ENCODE measurements at places on chromosomes 2 and 18.
A peak's percentile ranks its signal among the peaks of the same experiment; 100 is the strongest.

GRCh38 chr2:127512362-127512761, 13.9 kb downstream of the IWS1 start:
- no peak for DNase-seq

DNA sequence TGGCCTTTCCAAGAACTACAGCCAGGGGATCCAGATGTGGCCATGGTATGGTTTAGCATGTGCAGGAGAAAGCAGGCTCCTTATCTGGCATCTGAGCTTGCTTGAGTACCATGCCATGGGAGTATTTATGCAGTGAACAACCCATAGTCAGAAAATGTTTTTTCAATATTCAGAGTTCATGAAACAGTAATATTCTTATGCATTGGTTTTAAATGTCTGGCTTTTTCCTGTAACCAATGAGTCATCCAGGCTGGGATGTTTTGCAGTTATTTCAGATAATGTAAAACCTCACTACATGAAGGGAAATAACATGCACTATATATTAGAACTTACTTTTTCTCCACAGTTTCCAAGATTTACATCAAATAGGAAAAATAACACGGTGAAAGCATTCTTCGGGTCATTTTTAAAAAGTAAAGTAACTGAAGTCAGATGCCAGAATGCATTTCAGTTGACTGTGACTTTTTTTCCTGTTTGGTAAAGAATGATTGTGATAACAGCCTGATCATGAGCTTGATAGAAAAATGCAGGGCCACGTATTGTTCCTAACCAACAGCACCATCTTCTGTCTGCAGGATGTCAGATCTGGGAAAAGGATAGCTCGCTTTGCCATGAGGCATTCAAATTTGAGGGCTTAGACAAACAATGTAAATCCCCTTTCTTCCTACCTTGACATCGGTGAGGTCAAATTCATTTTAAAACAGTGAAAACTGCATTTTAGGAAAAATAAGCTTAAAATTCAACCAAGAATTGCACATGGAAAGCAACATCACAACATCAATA, 152.8 kb downstream of the DSC3 start:
- DNase-seq, result no peak

DNA sequence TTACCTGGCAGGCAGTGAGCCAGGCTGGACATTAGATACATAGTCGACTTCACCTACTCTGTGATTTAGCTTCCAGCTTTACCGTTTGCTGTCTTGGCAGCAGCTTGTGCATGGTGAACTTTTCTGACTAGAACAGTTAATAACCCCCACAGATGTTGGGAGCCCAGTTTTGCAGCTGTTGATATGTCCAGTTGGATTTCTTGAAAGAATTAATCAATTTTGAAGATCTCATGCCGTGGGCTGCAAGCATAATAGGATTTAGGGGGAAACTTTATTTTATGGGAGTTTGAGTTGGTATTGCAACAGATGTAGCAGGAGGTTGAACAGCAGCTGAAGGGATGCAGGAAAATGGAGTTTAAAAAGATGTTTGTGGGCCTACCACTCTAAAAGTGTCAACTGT, 13.8 kb downstream of the MYO1B start:
- DNase-seq, result no peak

DNA sequence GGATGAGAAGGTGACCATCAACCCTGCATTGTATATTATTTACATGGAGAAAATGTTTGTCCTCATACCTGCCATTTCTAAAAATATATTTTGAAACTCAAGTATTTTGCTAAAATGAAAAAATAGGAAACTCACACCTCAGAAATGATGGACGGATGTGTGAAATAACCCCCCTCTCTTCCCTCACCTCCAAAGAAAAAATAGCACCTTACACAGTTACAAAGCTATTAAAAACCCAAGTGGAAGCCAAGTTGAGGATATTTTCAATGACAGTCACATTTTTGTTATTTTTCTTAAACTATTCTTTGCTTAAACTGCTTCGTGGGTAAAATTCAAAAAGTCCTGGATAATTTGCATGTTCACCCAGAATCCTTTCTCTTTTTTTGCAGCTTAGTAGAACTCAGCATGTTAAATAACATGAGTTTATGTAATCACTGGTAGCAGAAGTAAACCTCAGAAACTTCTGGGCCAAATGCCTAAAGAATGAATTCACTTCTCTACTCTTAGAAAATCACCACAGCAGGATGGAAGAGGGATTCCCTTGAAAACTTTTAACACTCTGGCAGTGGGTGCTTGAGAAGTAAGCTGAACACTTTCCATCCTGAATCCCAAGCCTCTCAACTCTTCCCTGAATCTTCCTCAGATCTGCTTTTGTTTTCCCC, 768 bp downstream of the DSC1 start:
- DNase-seq, result no peak

DNA sequence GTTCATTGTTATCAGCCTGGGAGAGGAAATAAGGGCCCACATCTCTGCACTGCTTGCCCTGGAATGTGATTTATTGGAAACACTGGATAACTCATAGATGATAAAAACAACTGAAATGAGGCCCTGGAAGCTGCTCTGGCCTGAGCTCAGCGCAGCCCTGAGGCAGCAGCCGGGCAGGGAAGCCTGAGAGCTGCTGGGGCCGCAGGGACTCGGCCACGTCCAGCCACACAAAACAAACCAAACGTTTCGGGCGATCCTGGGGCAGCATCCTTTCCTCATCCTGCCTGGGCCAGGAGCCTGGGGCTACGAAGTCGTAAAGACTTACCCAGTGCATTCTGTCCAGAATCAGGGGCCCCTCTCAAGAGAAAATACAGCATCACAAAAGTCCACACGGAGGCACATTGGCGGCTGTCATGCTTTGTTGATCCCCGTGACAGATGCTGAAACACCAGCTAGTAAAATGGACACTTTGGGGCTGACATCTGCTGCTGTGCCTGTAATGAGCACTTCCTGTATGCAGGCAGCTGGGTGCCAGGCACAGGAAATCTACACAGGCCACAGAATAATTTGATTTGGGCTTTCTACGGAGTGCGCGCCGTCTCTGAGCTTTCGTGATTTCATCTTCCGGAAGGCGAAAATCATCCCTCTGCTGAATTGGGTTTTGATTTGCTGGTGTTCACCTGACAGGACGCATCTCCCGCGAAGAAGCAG, 250.6 kb downstream of the EIPR1 start:
- no peak for DNase-seq

DNA sequence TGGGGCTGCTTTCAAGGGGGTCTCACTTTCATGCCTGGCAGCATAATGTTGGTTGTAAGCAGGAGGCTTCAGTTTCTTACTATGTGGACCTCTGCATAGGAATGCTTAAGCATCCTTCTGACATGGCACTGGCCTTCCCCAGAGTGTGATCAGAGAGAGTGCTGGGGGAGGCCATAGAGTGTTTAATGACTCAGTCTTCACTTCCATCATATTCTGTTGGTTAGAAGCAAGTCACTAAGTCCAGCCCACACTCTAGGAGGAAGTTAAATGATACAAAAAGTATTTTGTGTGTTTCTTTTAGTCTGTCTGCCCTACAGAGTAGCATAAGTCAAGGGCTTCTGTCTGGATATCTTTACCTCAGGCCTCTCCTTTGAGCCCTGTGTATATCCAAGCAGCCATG, 64.9 kb downstream of the GALNT1 start:
- no peak for DNase-seq

- no peak for DNase-seq
Measured at GRCh38 chr2:9419541-9419940, 3.8 kb downstream of the ITGB1BP1 start.

- DNase-seq, result no peak
Measured at GRCh38 chr2:62383846-62384245, 122.1 kb downstream of the TMEM17 start.

DNA sequence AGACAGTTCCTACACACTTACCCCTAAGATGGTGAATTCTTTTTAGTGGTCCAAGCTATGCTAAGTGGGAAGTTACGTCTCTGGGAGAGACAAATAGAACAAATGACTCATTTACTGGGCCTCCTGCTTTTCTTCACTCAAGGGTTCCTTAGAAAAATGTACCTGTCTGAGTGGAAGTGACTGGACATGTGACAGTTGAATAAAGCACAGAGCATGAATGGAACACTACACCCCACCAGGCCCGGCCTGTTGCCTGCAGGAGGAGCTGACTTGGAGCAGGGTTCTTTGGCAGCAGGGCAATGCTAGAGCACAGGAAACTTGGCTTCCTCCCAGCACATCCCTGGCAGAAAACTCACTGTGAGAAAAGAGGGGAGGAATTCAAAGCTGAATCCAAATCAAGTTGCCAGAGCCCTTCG, 451.0 kb upstream of the SETBP1 start:
- DNase-seq, result peak; percentile 3

- DNase-seq, result no peak
Measured at GRCh38 chr2:148876202-148876594, 1.2 kb downstream of the KIF5C start.

GRCh38 chr2:146986161-146986560, 858.7 kb upstream of the ACVR2A start:
- no peak for DNase-seq

GRCh38 chr18:1760901-1761300, 810.4 kb downstream of the METTL4 start:
- no peak for DNase-seq

- no peak for DNase-seq
Measured at GRCh38 chr18:21389283-21389682, 147.3 kb downstream of the GREB1L start.

DNA sequence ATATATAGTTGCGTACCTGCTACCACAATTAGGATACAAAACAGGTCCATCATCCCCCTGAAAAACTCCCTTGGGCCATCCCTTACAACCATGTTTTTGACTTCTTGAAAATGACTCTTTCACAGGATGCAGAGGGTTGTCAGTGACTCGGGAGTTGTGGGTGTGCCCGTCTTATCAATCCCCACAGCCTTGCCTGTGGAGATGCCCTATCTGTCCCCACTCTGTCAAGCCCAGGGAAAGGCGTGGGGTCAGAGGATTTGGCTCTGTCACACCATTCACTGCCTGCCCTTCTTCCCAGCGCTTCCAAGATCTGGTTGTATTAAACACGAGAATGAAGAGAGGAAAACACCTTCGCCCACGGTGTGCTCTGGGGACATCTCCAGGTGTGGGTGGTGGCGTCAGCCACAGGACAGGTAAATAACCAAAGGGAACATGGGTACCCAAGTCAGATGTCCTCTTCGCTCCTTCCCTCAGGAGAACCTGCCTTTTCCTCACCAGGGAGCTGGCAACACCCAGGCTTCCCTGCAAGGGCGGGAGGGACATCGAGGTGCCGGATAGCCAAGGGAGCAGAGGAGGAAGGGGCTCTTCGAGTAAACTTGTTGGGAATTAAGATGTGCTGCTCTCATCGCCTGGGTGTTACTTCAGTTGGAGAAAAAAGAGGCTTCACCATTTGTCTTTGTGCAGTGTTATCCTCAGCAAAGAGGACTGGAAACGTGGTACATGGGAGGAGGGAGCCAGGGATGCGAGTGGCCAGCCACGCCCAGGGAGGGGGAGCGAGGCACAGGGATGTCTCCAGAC, 100.3 kb downstream of the B3GNT2 start:
- no peak for DNase-seq

DNA sequence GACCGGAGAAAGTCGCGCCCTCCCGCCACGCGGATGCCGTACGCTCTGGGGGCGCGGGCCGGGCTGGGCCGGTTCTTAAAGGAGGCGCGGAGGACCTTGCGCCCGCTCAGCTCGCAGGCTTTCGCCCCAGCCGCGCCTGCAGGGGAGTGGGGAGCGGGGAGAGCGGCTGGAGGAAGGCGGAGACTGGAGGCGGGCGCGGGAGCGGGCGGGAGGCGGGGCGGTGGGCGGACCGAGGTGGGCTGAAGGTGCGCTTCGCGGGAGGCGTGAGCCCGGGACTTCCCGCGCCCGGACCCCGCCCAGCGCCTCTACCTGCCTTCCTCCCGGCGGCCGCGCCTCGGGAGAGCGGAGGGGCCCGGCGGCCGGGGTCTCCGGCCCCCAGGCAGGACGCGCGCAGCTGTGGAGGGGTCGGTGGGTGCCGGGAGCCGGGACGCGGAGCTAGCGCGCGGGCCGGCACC, at the start of gene ADRA2B:
Gene ADRA2B (minus strand): TSS at position 148 of the 455 bp plus-strand sequence. CDS start 422 bp downstream, outside the sequence.
- no peak for DNase-seq

GRCh38 chr2:143486976-143487375, 357.8 kb downstream of the ARHGAP15 start:
- no peak for DNase-seq

DNA sequence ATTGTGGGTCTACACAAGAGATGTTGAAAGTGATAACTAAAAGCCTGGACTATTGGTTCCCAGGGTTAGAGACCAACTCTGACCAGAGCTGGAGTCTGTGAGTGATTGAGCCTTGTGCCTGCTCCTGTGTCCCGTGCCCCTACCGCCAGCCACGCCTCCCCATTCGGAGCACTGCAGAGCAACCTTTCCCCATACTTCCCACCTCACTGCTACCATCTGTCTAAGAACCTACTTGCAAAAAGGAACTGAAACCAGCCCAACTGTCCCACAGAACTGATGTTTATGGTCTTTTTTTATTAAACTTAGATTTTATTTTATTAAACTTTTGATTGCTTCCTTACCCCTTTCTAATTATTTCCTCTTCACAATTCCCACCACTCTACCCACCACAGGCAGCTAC, 300.3 kb upstream of the MGAT5 start:
- DNase-seq, result no peak

- DNase-seq, result no peak
Measured at GRCh38 chr2:198144660-198145059, 340.3 kb downstream of the PLCL1 start.

Data from substantia nigra (tissue), 51 donors.